ENCODE measurements at places on chromosomes 2 and 18. TPM values are rescaled to one million over a fixed set of nuclear protein-coding genes. Genes with fewer than 3 reads are reported as not detected.

CAPN14 gene
- total RNA-seq, result 0.32 TPM

RBM44 gene
- 0.38 TPM for total RNA-seq

EGR4 gene
- total RNA-seq, result not detected

AGXT gene
- total RNA-seq, result not detected

ALK gene
- 0.16 TPM for total RNA-seq

UGT1A3 gene
- not detected for total RNA-seq

WDR33 gene
- total RNA-seq, result 37.9 TPM

CYTIP gene
- 1.1 TPM for total RNA-seq

HOXD4 gene
- not detected for total RNA-seq

CEBPZ gene
- 30.1 TPM for total RNA-seq

SCN9A gene
- 2.2 TPM for total RNA-seq

PLEK gene
- total RNA-seq, result 4.7 TPM

AQP4 gene
- total RNA-seq, result 18.9 TPM

- DNase-seq, result no peak
These were observed 95.9 kb downstream of the AOX1 start for GRCh38 chr2:200681697-200682096.

DNA sequence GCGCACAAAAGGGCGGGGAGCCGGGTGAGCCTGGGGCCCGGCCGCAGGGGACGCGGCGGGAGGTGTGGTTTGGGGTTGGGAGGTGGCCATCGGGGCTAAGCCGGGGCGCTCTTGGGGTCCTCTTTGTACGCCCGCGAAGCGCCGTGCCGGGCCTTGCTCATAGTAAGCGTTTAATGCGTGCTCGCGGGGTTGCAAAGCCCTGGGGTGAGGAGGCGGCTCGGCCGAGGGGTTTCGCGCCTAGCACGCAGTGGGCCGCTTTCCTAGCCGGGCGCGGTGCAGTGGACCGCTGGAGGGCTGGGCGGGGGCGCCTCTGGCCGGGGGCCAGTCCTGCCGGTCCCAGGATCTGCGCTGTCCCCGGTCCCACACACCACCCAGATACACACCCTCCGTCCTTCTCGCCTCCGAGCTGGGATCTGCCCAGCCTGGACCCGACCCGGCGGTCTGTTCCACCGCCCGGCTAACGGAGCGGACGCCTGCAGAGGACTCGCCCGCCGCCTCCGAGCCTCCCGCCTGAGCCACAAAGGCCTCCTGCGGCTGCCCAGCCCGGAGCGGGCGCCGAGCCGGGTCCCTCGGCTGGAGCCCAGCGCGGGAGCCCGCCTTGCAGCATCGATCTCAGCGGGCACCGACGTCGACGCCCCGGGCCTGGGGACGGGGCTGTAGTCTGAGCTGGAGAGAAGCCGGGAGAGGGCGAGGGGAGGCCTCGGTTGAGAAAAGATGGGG is 564 bp downstream of the DPYSL5 start:
- no peak for DNase-seq

DNA sequence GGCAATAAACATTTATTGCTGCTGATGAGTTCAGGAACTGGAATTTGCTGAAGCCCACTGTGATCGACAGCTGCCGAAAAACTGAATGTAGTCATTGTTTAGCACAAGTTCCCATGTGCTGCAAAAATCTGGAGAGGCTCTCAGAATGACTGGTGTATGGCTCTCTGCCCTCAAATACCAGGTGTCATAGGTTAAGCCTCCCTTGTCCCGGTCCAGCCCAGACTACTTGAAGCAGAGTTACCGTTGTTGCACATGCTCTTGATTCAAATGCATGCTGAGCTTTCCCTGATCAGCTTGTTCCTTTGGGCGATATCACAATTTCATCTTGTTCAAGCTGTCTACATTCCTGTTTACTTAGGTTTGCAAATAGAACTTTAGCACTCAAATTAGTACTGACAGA is 625.2 kb downstream of the CPS1 start:
- no peak for DNase-seq

- no peak for DNase-seq
These were observed 3.8 kb downstream of the RBFA start for GRCh38 chr18:80037869-80038630.

DNA sequence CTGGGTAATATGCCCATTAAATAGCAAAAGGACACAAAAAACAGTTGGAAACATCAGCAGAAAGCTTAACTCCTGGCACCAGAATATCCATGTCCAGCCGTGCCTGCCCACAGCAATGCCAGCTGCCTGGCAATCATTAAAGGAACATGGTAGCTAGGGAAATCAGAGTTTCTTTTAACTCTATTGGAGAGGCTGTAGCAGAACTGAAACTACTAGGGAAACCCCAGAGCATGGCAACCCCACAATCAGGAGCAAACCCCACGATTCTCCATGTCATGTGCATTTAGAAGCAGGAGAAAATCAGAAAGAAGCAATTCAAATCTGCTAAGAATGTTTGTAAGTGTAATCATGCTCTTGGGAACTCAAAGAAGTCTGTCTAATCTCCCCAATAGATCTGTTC is 409.0 kb upstream of the SMIM21 start:
- DNase-seq, result no peak

- no peak for DNase-seq
These were observed 19.3 kb upstream of the ITGAV start for GRCh38 chr2:186570604-186571003.

- DNase-seq, result peak; percentile 37
These were observed 391 bp downstream of the ZNF385B start for GRCh38 chr2:179861027-179861415.

- no peak for DNase-seq
These were observed 41.8 kb downstream of the UBXN4 start for GRCh38 chr2:135783439-135783838.

DNA sequence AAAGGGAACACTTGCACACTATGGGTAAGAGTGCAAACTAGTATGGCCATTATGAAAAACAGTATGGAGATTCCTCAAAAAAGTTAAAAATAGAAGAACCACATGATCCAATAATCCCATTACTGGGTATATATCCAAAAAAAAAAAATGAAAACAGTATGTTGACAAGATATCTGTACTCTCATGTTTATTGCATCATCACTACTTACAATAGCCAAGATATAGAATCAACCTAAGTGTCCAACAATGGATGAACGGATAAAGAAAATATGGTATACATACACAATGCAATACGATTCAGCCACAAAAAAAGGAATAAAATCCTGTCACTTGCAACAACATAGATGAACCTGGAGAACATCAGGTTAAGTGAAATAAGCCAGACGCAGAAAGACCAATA is 73.3 kb downstream of the LOXHD1 start:
- DNase-seq, result no peak

DNA sequence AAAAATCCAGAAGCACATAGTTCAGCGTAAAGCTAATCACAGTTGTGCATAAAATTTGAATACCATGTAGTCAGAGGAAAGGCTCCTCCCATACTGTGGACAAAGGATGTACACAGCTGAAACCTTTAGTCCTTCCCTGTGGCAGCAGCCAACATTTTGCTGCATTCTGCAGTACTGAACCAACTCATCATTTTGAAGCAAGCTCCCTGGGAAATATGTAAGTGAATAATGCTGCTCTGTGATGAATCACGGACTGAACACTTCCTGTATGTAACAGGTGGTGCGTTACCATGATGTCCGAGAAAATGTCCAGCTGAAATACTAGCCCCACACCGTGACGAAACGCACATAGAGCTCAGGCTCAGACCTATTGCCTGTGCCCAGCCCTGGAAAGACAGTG is 421.1 kb upstream of the RAB12 start:
- no peak for DNase-seq

GRCh38 chr2:184927040-184927439 is 328.7 kb downstream of the ZNF804A start:
- DNase-seq, result no peak

DNA sequence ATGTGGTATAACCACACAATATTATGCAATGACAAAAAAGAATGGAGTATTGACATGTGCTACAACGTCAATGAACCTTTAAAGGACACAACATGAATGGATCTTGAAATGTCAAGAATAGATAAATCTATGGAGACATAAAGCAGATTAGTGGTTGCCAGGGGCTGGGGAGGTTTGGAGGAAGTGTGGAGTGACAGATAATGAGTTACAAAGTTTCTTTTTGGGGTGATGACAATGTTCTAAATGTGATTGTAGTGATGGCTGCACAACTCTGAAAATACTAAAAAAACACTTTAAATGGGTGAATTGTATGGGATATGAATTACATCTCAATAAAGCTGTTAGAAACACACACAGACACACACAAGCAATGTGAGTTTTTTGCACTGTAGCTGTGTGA is 37.4 kb upstream of the C1D start:
- no peak for DNase-seq

- no peak for DNase-seq
These were observed 347.6 kb upstream of the VRK2 start for GRCh38 chr2:57698935-57699449.

DNA sequence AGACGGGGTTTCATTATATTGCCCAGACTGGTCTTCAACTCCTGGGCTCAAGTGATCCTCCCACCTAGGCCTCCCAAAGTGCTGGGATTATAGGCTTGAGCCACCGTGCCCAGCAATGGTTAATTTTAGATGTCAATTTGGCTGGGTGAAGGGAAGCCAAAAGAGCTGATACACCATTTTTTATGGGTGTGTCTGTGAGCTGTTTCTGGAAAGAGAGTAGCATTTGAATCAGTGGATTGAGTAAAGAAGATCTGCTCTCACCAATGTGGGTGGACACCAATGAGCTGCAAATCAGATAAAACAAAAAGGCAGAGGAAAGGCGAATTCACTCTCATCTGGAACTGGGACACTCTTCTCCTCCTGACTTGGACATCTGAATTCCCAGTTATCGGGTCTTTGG is 16.1 kb upstream of the TAF4B start:
- no peak for DNase-seq

GRCh38 chr2:195572895-195573683 is 83.9 kb upstream of the SLC39A10 start:
- no peak for DNase-seq

GRCh38 chr2:149538138-149538833 is 49.3 kb downstream of the MMADHC start:
- DNase-seq, result no peak

- DNase-seq, result no peak
These were observed 792.2 kb downstream of the EPHA4 start for GRCh38 chr2:220779931-220780330.

GRCh38 chr2:120625865-120626560 is 109.7 kb upstream of the GLI2 start:
- DNase-seq, result no peak

DNA sequence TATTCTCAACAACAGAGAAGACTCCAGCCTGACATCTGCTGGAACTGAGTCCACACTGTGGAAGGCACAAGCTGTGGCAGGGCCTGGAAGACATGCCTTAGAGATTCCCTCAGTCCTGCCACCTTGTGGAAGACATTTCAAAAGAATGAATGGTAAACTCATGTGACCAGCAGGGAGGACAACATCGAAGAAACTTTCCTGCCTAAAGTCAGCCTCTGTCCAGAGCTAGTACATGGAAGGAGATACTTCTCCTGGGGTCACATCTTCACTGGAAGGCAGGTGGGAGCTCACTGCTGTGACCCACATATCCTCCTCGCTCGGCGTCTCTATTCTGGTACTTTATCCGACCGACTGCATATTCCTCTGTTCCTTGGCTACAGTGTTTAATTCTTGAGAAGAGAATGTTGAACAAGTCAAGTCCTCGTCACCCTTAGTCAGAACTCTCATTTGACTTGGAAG is 59.5 kb downstream of the PUM2 start:
- DNase-seq, result no peak

GRCh38 chr18:49238433-49239042 is 221.9 kb downstream of the DYM start:
- no peak for DNase-seq

- DNase-seq, result peak; percentile 32
These were observed 9.7 kb upstream of the TEKT4 start for GRCh38 chr2:94861308-94862152.

DNA sequence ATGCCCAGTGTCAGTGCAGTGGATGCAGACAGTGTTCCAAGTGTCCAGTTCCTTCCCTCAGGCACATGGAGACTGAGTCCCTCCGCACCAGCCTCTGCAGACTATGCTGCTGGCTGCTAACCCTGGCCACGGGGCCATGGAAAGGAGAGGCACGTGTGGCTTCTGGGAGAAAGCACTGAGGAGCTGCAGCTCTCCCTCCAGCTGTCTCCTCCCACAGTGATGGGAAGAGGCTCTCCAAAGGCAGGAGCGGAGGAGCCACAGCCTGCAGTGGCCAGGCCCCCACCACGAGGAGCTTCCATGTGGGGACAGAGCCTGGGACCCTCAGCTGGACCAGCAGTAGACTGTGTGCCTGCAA is 141.1 kb downstream of the NDUFA10 start:
- no peak for DNase-seq

DNA sequence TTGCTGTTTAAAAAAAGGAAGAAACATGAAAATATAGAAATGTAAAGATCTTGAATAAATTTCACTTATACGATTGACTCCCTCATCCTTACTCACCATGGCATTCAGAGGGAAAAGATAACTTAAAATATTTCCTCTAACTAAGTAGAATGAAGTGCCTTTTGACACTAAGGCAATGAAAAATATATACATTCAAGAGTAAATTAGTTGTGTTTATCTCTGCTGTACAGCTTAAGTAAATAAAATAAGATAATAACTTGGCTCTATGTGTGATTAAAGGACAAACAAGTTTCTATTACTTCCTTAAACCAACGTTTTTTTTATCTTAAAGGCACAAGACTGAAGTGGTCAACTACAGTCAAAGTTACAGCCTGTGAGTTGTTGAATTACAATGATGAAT is 142.3 kb upstream of the LRRTM4 start:
- no peak for DNase-seq

GRCh38 chr2:182090486-182090885 is 104.8 kb downstream of the PPP1R1C start:
- DNase-seq, result no peak

GRCh38 chr18:13511961-13512577 is 214.3 kb downstream of the FAM210A start:
- DNase-seq, result no peak

- no peak for DNase-seq
These were observed 264.5 kb upstream of the MEX3C start for GRCh38 chr18:51461956-51462355.
